ENCODE measurements at places on chromosomes 1 and 21.
A peak's percentile ranks its signal among the peaks of the same experiment; 100 is the strongest.

DNA sequence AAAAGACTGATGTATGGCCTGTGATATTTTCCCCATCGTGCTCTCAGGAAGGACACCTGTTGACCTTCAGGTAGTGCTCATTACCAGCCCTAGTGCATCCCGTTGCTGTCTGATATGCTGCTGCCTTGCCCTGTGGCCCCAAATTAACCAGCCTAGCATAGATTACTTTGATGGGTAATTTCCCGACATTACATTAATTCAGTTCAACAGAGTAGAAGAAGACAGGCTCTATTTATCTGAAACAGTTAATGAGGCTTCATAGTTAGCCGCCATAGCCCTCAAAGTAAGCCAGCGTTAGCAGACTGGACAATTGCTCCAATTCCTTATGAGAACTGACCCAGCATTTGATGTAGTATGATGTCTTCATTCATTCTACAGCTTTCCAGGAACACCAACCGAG is 257.6 kb downstream of the OLFM3 start:
- DNase-seq: no peak

GRCh38 chr21:38297871-38298270 is 41.1 kb downstream of the KCNJ15 start:
- no peak for DNase-seq

DNA sequence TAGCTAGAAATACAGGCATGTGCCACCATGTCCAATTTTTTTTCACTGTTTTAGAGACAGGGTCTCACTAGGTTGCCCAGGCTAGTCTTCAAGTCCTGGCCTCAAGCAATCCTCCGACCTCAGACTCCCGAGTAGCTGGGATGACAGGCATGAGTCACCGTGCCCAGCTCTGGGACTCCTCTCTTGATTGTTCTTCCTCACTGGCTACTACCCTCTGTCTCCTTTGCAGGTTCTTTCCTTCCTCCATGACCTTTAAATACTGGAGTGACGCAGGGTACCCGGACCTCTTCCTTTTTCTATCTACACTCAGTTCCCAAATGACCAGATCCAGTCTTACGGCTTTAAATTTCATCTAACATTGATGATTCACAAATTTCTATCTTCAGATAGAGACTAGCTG is 34.9 kb downstream of the ASH1L start:
- no peak for DNase-seq

GRCh38 chr1:230750576-230750975 is 3.4 kb downstream of the CAPN9 start:
- DNase-seq: no peak

DNA sequence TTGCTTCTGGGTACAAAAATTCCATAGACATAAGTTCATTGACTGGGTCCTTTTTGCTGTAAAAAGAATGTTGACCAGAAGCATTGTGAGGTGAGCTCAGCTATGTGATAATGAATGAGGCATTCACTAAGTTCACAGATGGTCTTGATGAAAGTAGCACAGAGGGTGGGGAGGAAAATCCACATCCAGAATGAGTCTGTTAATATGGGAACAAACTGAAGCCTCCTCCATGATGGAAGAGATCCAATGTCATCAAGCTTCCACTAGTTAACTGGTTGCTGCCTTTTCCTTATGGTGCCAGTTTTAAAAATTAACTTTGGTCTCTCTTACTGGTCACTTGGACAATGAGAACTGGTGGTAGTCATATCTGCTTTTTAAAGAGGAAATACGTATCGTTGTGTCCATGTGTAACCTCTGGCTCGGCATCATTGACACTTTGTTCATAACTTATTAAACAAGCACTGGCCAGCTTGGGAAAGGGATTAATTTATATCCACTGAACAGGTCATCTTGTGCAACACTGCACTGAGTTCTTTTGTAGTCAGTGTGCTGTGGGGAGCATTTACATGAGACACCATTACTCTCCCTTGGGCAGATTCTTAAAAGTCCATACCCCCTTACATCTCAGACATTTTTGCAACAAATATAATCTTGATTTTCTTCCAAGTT is 88.6 kb downstream of the ADAMTS1 start:
- peak; percentile 73 for DNase-seq

- DNase-seq: no peak
These were observed 11.0 kb upstream of the RIMS3 start for GRCh38 chr1:40676501-40676900.

DNA sequence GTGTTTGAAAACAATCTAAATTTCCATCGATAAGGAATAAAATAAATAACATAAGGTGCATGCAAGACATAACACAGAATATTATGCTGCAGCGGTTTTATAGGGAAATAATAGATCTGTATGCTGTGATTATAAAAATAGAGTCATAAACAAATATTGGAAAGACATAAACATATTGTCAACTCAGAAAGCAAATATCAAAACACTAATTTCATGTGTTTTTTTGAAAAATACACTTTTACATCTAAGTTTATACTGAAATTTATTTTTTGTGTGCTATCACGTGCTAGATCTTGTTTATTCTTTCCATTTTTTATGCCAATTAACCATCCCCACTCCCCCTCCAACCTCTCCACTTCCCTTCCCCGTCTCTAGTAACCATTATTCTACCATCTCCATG is 9.4 kb downstream of the OR6K3 start:
- DNase-seq: no peak

DNA sequence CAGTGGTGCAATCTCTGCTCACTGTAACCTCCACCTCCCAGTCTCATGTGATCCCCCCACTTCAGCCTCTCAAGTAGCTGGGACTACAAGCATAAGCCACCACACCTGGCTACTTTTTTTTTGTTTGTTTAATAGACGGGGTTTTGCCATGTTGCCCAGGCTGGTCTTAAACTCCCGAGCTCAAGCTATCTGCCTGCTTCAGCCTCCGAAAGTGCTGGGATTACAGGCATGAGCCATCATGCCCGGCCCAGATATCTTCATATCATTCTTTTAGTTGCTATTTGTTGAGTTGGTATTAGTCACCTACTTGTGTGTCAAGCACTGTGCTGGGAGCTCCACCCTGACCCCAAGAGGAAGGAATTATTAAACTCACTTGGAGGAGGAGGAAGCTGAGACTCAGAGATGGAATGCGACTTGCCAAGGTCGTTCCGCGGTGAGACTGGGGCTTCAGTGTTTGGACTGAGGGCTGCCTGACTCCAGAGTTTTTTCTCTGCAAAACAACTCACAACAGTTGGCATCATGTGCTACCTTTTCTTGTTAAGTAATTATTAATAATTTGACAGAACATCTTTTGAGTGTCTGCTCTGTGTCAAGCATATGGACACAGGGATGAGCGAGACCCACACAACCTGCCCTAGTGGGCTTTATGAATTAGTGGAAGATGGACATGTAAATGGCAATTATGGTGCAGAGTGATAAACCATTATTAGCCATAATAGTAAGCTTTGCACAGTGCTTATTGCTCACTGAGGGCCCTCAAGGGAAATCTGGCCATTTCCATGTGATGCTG is 132.0 kb downstream of the FOXD2 start:
- peak; percentile 97 for DNase-seq

GRCh38 chr1:243343970-243344937 is 88.4 kb downstream of the SDCCAG8 start:
- DNase-seq: peak; percentile 64

- DNase-seq: no peak
These were observed 11.1 kb downstream of the VSIG8 start for GRCh38 chr1:159851407-159851806.

GRCh38 chr1:238826891-238827290 is 559.5 kb upstream of the CHRM3 start:
- no peak for DNase-seq

GRCh38 chr1:177448036-177448615 is 277.4 kb downstream of the BRINP2 start:
- no peak for DNase-seq

GRCh38 chr21:36694593-36695282 is 4.2 kb upstream of the SIM2 start:
- DNase-seq: no peak

DNA sequence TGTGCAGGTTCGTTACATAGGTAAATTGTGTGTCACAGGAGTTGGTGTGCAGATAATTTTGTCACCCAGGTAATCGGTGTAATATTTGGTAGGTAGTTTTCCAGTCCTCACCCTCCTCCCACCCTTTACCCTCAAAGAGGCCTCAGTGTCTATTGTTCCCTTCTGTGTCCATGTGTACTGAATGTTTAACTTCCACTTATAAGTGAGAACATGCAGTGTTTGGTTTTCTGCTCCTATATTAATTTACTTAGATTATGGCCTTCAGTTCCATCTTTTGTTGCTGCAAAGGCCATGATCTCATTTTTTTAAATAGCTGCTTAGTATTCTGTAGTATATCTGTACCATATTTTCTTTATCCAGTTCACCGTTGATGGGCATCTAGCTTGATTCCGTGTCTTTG is 87.3 kb downstream of the RPS6KC1 start:
- DNase-seq: no peak

GRCh38 chr1:109242387-109242786 is 7.0 kb upstream of the CELSR2 start:
- no peak for DNase-seq

DNA sequence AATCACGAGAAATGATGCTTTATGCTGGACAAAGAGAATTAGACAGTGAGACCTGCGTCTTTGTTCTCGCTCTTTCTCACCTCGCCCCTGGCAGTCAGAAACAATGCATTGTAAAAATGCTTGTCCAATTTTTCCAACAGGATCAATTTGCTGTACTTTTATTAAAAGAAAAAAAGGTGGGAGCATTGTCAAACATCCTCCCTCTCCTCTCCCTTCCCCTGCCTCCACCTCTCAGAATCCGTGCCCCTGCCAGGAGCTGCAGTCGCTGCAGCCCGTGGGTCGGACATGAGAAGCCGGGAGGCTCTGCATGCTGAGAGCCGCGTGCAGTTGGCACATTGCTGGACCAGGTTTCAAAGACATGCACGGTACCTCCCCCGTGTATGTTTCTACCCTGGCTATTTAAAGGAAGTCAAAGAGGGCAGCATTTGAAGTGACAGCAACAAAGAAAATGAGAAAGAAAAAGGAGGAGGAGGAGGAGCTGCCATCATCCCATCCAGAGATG is 161.0 kb upstream of the KAZN start:
- no peak for DNase-seq

- DNase-seq: no peak
These were observed 22.1 kb upstream of the SH3D21 start for GRCh38 chr1:36284061-36284460.

- peak; percentile 54 for DNase-seq
These were observed 458 bp downstream of the CRABP2 start for GRCh38 chr1:156704930-156705320.

GRCh38 chr21:42850866-42851391 is 28.4 kb downstream of the WDR4 start:
- DNase-seq: peak; percentile 26

DNA sequence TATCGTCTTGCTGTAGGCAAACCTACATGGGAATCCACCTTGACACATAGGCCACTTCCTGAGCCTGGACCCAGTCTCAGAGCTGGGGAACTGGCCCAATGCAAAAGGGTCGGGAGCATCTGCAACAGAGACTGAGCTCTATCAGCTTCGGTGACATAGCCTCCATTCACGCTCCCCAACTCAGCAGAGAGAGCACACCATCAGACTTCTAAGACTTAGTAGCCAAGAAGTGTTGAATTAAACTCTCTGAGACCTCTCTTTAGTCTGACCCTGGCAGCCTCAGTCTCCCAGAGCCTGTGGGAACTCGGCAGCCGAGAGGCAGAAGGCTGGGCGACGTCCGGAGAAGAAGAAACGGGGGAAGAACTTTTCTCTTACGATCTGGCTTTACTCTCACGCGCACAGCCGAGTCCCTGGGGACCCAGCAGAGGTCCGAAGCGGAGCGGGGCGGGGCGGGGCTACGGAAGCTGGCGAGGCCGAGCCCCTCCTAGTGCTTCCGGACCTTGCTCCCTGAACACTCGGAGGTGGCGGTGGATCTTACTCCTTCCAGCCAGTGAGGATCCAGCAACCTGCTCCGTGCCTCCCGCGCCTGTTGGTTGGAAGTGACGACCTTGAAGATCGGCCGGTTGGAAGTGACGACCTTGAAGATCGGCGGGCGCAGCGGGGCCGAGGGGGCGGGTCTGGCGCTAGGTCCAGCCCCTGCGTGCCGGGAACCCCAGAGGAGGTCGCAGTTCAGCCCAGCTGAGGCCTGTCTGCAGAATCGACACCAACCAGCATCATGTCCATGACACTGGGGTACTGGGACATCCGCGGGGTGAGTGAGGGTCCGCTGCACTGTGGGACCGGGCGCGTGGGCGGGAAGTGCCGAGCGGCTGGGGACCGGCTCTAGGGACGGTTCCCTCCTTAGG is at the start of gene GSTM4:
Gene GSTM4, plus strand, starts transcription at position 485 of the 905 bp plus-strand sequence. Its CDS starts 291 bp downstream, at position 776.
- peak; percentile 76 for DNase-seq

DNA sequence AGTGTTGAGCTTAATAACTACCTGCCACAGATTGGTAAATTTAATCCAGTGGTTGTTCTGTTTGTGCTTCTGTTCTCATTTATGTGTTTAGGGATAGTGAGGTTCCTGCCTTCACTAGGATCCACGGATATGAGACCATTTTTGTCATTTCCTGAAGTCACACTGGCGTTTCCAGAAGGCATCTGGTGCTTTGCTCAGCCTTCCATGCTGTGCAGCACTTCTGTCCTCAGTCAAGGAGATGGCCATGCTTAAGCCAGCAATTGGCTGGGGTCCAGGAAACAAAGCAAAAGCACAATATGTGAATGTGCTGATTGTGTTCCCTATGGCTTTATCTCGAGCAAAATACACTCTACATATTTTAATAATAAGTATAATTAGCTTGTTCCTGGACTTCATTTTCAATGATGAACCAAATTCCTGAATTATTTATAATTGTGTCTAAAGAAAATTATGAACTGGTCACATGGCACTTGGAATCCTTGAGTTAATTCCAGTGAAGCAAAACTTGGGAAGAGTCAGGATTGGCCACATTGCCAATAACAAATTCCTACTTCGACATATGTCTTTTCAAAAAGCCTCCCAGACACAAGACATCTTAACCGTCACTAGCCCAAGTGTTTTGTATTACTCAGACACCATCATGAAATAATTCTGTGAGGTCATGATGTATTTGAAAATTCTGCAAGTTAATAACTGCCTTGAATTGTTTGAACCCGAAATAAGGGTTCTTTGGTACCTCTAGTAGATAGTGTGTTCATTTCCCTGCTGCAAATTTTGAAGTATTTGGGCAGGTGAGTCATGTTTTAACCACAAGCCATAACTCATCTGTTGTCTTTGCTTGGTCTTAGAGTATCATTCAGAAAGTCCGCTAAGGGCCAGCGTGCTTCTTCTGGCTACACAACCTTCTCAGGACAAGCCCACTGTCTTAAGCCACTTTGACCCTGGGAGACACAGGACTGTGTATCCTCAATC is 412.4 kb downstream of the DISC1 start:
- DNase-seq: peak; percentile 33

Data from choroid plexus epithelial cell (primary cell).